ENCODE measurements at places on chromosomes 6 and 20.
A peak's percentile ranks its signal among the peaks of the same experiment; 100 is the strongest.

DNA sequence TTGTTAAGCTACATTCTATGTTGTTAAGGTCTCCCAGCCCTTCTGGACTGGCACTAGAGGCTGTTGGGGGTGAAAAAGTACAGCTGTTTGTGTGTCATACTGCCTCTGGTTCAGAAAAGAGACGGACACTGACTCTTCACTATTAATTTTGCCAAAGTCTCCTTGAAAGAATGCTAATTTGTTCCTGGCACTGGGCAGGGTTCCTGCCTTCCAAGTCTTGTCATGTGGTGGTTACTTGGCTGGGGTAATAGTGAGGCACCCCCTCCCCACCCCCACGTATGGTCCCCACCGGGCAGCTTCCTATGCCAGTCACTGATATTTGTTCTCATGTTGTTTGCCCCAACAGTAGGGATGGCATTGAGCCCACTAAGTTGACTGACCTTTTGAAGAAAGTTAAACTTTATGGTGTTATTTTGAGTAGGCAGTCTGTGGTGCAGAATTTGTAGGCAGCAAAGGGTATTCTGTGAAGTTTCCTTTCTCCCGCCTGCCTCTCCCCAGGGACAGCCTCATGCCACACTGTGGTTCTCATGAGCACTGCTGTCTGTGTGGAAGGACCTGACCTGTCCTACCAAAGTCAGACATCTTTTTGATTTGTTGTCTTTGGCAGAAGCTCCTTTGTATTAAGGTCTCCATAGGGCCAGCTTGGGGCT is 8.7 kb downstream of the CDS2 start:
- no peak for DNase-seq

DNA sequence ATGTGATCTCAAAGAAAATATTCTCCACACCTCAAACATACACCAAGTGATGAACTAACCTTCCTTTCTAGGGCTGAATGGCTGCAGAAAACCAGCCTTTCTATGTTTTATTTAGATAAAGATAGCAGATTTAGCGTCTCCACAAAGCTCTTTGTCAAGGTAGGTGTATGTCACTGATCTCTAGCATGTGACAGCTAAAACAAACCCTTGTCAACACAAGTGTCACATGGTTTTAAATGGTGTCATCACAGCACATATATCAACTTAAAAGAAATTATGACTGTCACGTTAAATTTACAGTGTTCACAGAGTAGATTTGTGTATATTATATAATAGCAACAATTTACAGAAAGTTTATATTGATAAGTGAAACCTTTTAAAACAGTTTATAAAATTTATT is 58.3 kb downstream of the TENT5A start:
- no peak for DNase-seq

DNA sequence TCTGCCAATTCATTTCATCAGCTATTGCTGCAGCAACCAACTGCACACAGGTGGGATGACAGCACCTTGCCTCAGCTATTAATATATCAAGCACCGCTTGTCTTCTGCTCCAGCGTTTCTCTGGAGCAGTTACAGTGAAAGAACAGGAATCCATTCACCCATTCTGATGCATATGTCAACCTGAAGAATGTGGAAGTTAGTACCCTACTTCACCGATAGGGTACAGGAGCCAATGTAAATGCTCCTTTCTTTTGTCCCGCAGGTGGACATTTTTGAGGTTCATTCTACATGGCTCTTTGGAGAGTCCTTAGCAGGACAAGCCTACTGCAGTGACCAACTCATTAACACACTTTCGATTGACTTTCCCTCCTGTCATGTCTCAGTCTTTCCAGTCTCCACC is 139.9 kb upstream of the PRND start:
- no peak for DNase-seq

GRCh38 chr6:137823826-137824555 is 43.1 kb upstream of the TNFAIP3 start:
- no peak for DNase-seq

DNA sequence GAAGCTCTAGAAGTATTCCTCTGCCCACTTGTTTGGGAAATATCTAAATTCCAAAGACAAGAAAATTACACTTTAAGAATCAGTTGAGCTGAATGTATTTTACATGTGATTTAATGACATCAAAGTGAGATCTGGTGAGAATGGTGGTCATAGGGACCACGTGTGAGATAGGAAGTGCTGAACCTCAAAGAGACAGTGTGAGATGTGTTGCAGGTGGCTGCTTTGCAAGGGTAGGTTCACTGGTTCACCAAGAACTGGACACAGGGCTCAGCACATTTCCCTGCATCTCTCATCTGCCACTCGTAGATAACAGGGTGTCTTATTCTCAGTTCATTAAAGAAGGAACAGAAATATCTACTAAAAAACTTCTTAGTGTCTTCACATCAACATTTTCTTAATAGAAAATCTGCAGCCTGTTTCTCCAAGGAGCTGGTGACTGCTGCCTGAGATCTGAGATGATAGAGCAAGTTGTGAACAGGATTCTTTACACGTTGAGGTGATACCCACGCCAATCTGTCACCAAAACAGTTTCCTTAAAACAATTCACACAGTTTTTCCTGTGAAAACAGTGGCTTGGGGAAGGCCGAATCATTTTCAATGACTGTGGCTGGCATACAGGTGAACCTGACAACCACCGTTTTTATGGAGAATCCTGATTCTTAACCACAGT is 7.2 kb downstream of the CCR6 start:
- DNase-seq, result no peak

DNA sequence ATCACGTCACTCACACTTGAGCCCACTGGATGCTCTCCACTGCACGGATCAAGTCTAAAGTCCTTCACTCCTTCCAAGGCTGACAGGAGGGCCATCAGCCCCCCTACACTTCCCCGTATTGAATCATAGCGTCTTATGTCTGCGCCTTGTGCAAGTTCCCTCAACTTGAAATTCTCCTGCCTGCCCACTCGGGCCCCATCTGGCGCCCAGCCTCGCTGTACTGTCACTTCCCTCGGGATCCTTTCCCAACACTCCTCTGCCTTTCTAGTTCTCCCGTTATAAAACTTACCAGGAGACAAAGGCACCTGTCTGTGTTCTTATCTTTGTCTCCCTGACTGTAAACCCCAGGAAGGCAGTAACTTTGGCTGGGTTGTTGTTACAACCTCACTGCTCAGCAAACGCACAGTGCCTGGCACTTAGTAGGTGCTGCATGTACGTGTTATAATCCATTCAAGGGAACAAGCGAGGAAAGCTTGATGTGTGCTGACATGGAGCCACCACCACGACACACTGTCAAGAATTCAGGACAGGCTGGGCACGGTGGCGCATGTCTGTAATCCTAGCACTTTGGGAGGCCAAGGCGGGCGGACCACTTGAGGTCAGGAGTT is 33.8 kb upstream of the ZFAND3 start:
- DNase-seq, result no peak

DNA sequence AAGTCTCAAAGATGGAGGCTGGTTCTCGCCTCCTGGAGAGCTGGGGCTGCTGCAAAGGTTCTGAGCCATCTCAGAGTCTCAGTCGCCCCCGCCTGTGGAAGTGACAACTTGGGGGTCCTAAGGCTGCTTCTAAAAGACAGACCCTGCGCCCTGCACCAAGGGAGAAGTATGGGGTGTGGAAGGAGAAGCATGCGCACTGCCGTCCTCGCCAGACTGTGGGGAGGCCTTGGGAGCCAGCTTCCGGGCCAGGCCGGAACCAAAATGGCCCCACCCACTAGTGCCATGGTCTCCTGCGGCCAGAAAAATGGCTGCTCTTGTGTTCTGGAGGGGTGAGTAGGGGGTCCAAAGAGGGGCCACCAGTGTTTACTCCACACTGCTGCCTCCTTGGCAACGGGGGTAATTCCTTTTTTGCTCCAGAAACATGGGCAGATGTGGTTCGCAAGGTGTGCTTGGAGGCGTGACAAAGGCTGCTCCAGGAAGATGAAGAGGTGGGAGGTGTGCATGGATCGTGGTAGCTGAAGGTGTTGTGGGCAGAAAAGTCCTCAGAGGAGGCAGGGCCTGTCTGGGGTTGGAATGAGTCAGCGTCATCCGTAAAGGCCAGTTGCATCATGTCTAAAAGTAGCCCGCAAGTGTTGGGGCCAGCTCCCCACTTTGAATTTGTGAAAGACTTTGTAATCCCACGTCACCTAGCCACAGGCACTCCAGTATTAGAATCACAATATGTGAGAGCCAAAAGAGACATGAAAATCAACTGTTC is 329.8 kb upstream of the SOX4 start:
- no peak for DNase-seq

GRCh38 chr6:105748737-105749161 is 337.4 kb upstream of the PRDM1 start:
- DNase-seq, result no peak

- no peak for DNase-seq
Observed at GRCh38 chr20:33418033-33418432, 16.7 kb upstream of the CDK5RAP1 start.

GRCh38 chr20:60113024-60113724 is 155.0 kb downstream of the CDH26 start:
- no peak for DNase-seq

GRCh38 chr6:22476811-22477390 is 92.5 kb upstream of the HDGFL1 start:
- no peak for DNase-seq

- no peak for DNase-seq
Observed at GRCh38 chr20:38326309-38326708, 20.0 kb upstream of the LBP start.

DNA sequence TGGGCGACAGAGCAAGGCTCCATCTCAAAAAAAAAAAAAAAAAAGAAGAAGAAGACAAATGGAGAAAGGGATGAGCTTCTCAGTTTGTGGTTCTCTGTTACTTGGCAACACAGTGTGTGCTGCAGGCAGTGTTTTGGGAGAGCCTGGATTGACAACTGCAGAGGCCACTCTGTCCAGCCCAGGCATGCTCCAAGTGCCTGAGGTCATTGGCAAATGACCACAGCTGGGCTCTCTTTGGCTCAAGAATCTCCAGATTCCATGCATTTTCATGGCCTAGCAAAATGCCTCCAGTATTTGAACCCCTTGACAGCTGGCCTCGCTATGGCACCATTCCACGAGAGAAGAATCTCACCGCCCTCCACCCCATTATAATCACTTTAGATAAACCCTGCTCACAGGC is 126.2 kb downstream of the ANKRD60 start:
- no peak for DNase-seq

DNA sequence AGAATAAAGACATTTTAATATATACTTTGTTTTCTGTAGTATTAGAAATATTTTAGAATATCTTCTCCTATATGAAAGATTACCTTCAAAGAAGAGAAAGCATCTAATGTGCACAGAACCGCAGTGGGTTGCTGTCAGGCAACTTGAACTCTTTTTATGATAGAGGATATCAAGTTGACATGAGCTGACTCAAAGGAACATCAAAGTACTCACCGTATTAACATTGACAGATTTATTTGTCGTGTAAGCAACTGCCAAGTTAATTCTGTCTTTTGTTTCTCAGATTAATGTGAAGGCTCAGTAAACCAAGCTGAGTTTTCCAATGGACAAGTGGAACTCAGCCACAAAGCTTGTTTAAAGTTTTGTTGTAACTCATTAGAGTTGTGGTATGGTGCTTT is 2.2 kb upstream of the GINM1 start:
- no peak for DNase-seq

- DNase-seq, result peak; percentile 47
Observed at GRCh38 chr6:110814102-110815014, 911 bp downstream of the CDK19 start.

DNA sequence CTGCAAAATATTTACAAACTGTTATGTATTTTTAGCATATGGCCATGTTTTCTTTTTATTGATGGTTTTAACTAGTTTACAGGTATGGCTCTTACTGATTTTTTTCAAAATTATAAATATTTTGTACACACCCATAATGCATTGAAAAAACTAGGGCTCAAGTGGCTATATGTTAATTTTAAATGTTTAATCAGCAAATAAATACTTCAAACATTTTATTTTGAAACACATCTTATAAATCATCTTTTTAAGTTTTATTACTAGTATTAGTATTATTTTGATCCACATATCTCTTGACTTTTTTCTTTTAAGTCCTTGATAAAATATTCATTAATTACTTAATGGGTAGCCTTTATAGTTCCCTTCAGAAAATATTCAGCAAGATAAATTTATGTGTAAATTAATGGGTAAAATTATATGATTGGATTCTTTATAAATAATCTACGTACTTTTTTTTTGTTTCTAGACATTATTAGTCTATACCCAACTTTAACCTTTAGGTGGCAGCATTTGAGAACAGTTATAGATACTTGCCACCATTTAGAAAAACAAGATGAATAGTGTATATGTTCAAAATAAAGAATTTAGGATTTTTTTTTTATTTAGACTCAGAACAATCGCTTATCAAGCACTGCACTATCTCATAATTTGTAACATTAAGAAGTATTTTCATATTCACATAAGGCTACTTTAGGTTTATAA is 241.9 kb downstream of the ADGRB3 start:
- no peak for DNase-seq

DNA sequence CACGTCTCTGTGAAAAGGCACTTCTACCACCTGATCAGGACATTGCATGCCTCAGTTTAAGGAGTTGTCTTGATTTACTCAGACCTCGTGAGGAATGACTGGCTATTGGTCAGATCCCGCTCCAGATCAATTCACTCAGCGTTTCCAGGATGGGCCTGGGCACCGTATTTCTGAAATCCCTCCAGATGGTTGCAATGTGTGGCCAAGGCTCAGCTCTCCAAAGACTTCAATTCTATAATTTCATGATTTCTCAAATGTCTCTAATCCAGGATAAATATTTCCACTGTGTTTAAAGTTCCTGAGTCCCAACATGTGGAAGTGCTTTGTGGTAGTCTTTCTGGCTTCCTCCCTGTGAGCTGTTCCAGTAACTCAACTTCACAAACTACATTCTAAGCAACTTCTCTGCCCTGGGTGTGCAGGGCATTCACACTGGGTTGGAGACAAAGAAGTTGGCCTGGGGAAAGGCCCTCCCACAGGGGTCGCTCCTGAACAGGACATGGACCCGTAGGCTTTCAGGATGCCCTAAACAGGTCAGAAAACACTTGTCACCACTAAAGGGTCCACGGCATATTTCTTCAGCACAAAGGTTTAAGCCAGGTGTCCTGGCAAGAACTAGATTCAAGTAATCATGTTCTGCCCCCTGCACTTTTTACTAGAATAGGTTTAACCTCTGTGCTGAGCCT is 212.1 kb downstream of the WDR27 start:
- DNase-seq, result no peak

DNA sequence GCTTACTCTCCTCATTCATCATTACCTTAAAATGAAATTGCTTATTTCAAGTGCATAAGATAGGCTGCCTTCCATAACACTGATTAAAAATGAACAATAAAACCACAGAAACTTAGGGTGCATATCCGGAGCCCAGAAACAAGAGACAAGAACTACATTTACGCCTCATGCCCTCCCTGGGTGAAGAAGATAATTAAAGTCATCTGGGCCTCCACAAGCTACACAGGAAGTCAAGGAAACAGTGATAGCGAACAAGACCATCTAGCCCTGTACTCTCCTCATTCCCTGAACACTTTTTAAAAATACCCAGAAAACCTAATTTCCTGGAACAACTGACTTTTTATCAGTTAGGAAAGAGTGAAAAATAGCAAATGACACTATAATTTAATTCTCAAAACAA is 6.3 kb downstream of the SOD2 start:
- DNase-seq, result no peak

DNA sequence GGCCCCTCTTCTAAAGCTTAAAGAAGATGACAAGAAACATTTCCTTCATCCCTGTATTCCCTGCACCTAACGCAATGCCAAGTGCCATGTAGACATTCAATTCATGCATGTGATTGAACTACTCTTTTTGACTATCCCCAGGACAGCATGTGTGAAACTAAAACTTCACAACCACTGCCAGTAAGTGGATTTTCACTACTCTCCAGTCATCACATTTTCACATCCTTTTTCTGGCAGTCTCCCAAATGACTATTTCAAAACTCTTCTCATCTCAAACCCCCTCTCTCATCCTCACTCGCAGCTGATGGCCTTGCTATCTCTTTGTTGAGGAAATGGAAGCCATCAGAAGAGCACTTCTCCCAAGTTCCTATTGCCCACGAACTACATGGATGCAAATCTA is 122.6 kb downstream of the OPRM1 start:
- DNase-seq, result no peak

Measured in H9 (cell line).